ENCODE measurements at places on chromosomes 12 and 14. TPM values are rescaled to one million over a fixed set of nuclear protein-coding genes. Genes with fewer than 3 reads are reported as not detected.

The ST8SIA1 gene
- total RNA-seq: 0.15 TPM

DNA sequence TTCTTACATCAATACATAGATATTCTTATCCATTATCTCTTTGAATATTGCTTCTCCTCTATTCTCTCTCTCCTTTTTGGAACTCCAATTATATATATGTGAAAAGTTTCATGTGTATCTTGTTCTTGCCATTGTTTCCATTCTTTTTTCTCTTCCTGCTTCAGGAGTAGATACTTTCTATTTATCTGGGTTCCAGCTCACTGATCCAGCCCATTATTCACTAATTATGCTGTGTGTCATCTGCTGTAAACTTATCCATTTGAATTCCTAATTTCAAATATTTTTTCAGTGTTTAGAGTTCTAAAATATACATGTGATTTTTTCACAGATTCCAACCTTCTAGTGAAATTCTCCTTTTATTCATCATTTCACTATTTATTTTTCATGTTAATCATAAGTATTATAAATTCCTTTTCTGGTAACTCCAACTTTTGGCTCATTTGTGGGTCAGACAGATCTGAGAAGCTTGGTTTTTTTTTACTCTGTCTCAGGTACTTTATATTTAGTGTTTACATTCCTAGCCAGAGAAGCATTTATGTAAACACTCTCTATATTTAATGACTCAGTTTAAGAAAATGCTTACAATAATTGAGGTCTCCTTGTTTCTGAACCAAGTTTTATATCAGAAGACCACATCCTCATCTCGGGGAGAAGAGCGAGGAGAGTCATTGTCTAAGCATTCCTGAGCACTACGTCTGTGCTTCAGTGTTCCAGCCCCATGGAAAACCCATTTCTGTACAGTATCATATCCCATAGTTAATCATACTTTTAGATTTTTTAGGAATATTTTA, 15.9 kb upstream of the AMIGO2 start:
- H3K4me3 ChIP-seq: no peak overlapping the region
- no peaks in the 10 kb centered on the region for H3K27me3 ChIP-seq
- peaks cover 66% of the 10 kb centered on the region for H3K4me1 ChIP-seq
- H3K27ac ChIP-seq: peak overlapping the region; percentile 89

The RPS6KA5 gene
- total RNA-seq: 0.54 TPM

The DDN gene
- total RNA-seq: 0.10 TPM

DNA sequence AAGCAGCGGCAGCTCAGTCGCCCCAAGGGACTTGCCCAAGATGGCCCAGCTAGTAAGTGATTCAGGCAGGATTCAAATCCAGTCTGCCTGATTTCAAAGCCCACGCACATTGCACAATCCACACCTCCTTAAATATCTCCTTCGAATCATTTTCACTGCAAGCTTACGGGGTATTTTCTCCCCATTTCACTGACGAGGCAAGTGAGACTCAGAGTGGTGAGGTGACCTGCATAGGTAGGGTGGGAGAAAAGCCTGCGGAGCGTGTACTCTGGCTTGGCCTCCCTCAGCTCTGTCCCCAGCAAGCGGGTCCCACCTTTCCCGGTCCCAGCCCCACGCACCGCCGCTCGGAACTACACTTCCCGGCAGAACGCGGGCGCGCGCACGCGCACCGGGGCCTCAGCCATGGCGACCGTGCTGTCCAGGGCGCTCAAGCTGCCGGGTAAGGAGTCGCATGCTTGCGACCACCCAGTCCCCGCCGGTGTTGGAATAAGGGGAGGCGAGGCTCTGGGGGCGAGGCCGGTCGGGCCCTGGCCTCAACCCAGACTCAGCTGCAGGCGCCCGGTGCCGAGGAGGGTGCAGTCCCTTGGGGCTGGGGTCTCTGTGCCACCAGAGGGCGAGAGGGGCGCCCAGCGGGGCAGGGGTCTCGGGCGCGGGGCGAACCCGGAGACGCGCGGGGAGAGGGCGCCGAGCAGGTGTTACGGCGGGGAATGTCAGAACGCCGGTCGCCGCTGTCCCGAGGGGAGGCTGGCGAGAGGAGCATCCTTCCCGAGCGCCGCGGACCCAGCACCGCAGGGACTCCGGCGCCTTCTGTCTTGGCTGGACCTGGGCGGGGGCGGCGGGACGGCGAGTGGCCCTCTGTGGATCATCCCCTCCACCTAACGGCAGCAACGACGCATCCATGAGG, at the start of gene FAM234B:
Gene FAM234B, plus strand, starts transcription at position 380 of the 904 bp plus-strand sequence. Its CDS starts 23 bp downstream, at position 403.
- H3K4me1 ChIP-seq: peaks cover 19% of the 10 kb centered on the region
- H3K36me3 ChIP-seq: no peaks in the 10 kb centered on the region
- peak within 1 kb of the TSS; percentile 83 for H3K4me3 ChIP-seq
- peak; percentile 94 for DNase-seq
- H3K27me3 ChIP-seq: peaks cover 3% of the 10 kb centered on the region

GRCh38 chr12:49622501-49623141, 740 bp upstream of the PRPF40B start:
- no peak for DNase-seq
- peaks cover 1% of the 10 kb centered on the region for H3K27me3 ChIP-seq
- peaks cover 29% of the 10 kb centered on the region for H3K4me1 ChIP-seq
- no peaks in the 10 kb centered on the region for H3K36me3 ChIP-seq

The GPR135 gene
- total RNA-seq: 4.0 TPM

The JPH4 gene
- total RNA-seq: not detected

GRCh38 chr12:114671066-114671442, 12.9 kb downstream of the TBX3 start:
- H3K27me3 ChIP-seq: peaks cover 66% of the 10 kb centered on the region
- peaks cover 8% of the 10 kb centered on the region for H3K36me3 ChIP-seq
- no peak overlapping the region for H3K4me3 ChIP-seq
- DNase-seq: no peak
- peaks cover 19% of the 10 kb centered on the region for H3K4me1 ChIP-seq
- H3K27ac ChIP-seq: no peak overlapping the region

DNA sequence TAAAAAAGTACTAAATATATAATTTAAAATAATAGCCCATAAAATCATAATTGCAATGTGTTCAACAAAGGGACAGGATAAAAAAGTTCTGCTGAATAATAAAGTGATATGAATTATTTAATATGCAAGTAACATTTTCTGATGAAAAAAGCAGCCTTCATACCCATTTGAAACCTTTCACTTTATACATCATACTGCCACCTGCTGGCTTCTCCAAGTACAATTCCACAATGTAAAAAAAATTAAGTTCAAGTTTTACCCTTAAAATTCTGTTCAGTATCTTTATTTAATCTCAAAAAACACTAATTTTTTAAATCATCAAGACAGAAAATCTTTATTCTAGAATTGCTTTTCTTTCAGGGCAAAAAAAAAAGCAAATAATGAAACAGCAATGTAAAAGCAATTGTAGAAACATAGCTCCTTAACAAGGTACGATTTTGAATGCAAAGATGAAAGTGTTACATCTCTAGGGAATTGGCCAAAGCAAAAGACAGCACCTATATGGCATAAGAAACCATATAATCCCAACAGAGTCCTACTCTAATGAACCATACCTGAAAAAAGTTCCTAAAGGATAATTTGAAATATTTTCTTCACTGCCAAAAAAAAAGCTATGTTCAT, 15.0 kb downstream of the MDM1 start:
- no peak overlapping the region for H3K27ac ChIP-seq
- no peak overlapping the region for H3K4me3 ChIP-seq
- no peaks in the 10 kb centered on the region for H3K27me3 ChIP-seq

GRCh38 chr12:123972457-123973401, at the start of the genes CCDC92 and ZNF664:
CCDC92 (minus strand) TSS chr12:123972831; CDS start chr12:123944305, 28,526 bp downstream.
ZNF664 (plus strand) TSS chr12:123973215; CDS start chr12:124012145, 38,930 bp downstream.
- DNase-seq: peak; percentile 97
- peaks cover 61% of the 10 kb centered on the region for H3K4me1 ChIP-seq
- no peaks in the 10 kb centered on the region for H3K27me3 ChIP-seq

DNA sequence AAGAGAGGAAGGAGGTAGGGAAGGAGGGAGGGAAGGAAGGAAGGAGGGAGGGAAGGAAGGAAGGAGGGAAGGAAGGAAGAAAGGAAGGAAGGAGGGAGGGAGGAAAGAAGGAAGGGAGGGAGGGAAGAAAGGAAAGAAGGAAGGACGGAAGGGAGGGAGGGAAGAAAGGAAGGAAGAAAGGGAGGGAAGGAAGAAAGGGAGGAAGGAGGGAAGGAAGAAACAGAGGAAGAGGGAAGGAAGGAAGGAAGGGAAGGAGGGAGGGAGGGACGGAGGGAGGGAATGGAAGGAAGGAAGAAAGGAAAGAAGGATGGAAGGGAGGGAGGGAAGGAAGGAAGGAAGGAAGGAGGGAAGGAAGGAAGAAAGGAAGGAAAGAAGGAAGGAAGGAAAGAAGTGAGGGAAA, 22.4 kb upstream of the CCDC63 start:
- H3K4me3 ChIP-seq: no peak overlapping the region
- H3K27ac ChIP-seq: no peak overlapping the region

- H3K36me3 ChIP-seq: peaks cover 41% of the 10 kb centered on the region
- no peaks in the 10 kb centered on the region for H3K27me3 ChIP-seq
- H3K4me3 ChIP-seq: no peak overlapping the region
- H3K4me1 ChIP-seq: peaks cover 65% of the 10 kb centered on the region
- DNase-seq: no peak
Observed at GRCh38 chr12:108642269-108642870, 8.7 kb upstream of the SELPLG start.

GRCh38 chr14:101956179-101956885, 8.0 kb upstream of the DYNC1H1 start:
- H3K36me3 ChIP-seq: no peaks in the 10 kb centered on the region
- H3K27ac ChIP-seq: no peak overlapping the region
- peaks cover 3% of the 10 kb centered on the region for H3K4me1 ChIP-seq
- H3K4me3 ChIP-seq: no peak overlapping the region

The RFX4 gene
- total RNA-seq: not detected

GRCh38 chr14:32134448-32135097, 57.5 kb downstream of the ARHGAP5 start:
- peaks cover 11% of the 10 kb centered on the region for H3K4me1 ChIP-seq
- H3K4me3 ChIP-seq: no peak overlapping the region
- H3K36me3 ChIP-seq: peaks cover 25% of the 10 kb centered on the region
- no peaks in the 10 kb centered on the region for H3K27me3 ChIP-seq
- peak overlapping the region; percentile 20 for H3K27ac ChIP-seq
- DNase-seq: no peak

DNA sequence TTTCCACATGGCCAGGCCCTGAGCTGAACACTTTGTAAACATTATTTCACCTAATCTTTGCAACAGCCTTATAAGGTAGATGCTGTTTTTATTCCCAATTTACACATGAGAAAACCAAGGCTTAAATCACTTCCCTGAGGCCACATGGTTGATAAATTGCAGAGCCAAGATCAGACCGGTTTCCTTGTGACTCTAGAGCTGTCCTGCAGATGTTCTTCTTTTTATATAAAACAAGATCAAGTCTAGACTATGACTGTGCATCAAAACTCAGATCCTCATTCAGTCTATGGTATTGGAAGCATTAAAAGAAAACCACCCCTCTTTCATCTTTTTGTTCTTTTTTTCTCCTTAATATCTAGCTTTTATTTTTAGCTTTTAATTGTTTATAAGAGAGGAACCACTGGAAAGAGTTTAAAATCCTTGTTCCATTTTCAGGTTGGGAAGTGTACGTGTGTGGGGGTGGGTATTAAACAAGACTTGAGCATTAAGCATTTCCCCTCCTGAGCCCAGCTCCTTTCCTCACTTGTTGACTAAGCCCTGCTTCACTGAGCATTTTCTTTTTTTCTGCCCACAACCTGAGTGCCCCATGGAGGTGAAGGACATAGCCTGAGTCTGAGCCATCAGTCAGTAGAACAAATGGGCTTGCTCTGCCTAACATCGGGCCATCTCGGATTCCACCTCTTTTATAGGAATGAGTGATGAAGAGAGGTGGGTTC, 45.4 kb downstream of the GPATCH2L start:
- peak overlapping the region; percentile 34 for H3K27ac ChIP-seq
- no peak for DNase-seq
- peaks cover 5% of the 10 kb centered on the region for H3K4me1 ChIP-seq
- no peak overlapping the region for H3K4me3 ChIP-seq
- H3K27me3 ChIP-seq: no peaks in the 10 kb centered on the region
- peaks cover 39% of the 10 kb centered on the region for H3K36me3 ChIP-seq

DNA sequence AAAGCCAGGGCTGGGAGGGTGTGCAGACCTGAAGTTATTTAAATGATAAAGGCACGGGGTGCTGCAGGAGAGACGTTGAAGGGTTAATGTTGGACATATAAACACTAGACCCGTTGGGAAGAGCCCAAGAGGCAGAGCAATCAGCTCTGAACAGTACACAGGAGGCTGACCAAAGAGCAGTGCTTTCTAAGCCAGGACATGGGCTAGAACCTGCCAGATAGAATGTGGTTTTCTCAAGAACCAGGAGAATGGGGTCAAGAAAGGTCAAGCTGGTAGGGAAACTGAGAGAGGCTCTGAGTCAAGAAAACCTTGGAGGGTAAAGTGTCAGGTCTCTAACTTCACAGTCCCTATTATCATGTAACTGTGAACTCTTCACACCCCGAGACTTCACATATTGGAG, 143.2 kb upstream of the EEA1 start:
- H3K27ac ChIP-seq: no peak overlapping the region
- H3K27me3 ChIP-seq: no peaks in the 10 kb centered on the region
- no peaks in the 10 kb centered on the region for H3K4me1 ChIP-seq
- DNase-seq: no peak
- no peak overlapping the region for H3K4me3 ChIP-seq

The ERP27 gene
- 0.73 TPM for total RNA-seq

The CLEC6A gene
- total RNA-seq: not detected

The PLA2G1B gene
- total RNA-seq: 1.1 TPM

DNA sequence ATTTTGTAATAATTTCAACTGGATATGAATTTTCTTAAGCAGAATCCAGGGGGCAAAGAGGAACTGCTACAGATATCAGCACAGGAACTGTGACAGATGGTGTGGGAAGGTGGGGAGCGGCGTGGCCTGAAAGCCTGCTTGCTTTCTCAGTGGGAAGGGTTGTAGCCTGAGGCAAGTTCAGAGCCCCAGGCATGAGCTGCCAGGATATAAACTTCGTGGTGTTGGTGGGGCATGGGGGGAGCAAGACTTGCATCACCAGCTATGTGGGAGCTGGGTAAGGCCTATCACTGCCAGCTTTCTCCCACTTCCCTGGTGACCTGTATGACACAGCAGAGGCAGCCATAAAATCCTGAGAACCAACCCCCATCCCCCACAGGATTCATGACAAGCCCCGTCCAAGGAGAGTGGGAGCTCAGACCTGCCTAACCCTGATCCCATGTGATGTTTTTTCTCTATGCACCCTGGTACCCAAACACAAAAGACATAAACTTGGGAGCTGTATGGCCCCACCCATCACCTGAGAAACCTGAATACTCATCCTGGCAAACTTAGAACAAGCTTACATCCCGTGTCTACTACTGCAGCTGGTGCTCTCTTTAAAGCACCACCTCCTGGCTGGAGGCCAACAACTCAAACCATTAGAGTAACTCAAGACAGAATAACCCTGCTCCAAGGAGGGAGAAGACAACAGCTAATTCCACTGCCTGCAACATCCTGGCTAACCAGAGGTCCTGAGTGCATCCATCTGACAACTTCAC, 16.5 kb downstream of the CLEC1A start:
- H3K27ac ChIP-seq: no peak overlapping the region
- no peaks in the 10 kb centered on the region for H3K4me1 ChIP-seq
- H3K27me3 ChIP-seq: peaks cover 4% of the 10 kb centered on the region

DNA sequence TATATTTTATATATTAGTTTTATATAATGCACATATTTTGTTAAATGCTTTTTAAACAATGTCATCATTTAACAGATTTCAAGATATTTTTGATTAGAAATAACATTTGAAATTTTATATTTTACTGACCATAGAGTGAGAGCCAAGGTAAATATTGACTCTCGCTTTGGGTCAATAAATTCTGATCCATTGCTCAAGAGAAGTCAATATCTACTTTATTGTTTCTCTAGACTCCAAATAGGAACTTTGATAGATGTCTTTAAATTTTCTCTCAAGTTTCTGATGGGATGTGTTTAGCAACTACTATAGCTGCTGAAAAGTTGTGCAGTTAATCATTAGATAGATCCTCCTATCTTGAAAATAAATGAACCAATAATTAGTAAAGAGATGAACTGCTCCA, 61.4 kb upstream of the ATXN7L3B start:
- no peaks in the 10 kb centered on the region for H3K36me3 ChIP-seq
- H3K27ac ChIP-seq: no peak overlapping the region
